ENCODE measurements at places on chromosomes 3 and 15.
A peak's percentile ranks its signal among the peaks of the same experiment; 100 is the strongest.

GRCh38 chr3:38111201-38111600 lies 25.7 kb downstream of the ACAA1 start:
- no peak for DNase-seq

- DNase-seq, result no peak
Observed at GRCh38 chr3:170640737-170641171, 54.9 kb upstream of the SLC7A14 start.

DNA sequence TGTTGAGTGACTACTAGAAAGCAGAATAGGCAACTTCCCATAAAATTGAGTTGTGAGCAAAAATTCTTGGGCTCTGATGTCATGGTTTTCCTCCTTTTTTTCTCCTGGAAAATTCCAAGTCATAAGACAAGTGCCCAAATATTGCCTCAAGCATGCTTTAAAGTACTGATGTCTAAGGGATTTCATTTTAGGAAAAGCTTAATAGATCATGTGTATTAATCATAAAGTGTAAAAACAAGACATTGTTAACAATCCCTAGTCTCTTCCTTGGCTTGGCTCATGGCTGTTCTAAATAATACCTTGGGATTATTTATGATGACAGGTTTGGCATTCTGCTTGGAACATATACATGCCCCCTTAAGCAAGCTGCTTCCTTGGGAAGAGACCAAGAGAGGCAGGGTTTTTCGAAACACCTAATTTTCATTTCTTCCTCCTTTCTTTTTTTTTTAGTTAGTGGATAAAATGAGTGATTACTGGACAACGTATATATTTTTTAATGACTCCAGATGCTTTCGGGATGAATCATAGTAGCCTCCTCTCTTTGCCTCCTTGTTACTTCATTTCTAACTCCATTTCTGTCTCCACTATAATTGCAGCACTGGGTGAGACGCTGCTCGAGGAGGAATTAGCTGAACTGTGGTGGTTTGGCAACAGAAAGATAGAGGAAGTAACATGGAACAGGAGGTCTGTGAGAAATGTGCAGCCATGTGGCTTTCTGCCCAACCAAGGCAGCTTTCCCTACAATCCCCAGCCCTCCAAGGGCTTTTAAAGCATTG lies 104.9 kb downstream of the TPRG1 start:
- DNase-seq, result no peak

GRCh38 chr3:52076896-52077780 lies 20.8 kb upstream of the DUSP7 start:
- peak; percentile 44 for DNase-seq

DNA sequence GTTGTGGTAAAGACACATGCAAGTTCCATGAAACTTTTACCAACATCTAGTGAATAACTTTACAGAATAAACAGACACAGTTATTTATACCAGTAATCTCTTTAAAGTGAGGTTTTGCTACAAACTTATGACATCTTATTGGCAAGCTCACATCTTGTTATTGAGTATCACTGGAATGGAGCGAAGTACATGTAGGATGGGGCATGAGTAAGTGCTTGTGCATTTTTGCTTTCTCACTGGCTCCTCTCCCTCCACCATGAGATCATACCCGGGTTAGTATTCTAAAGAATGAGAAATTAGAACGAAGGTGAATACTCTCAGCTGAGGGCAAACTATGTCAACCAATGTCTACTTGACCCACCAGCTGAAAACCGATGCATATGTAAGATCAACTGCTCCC lies 193.3 kb upstream of the ZNF717 start:
- DNase-seq, result no peak
